ENCODE measurements at places on chromosomes 4 and X.

DNA sequence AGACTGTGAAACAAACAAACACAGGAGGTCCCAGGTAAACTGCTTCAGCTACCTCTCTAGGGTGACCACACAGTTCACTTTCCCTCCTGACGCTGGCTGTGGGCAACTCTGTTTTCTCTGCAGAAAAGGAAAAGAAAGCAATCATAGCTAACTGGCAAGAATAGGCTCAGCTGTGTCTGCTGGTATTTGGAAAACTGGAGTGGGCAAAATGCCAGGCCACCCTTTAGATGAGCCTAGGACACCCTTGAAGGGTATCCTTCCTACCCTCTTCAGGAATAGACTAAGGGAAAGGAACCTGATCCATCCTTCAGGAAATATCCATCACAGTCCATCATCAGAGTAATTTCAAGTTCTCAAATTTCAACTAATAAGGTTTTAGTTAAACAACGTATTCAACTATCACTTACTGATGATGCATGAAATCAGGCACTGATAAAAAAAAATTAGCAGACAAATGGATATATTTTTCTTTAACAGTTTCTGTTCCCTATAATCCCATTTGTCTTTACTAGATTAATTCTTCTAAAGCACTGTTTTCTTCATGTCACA lies 60.9 kb downstream of the CAMK2D start:
- no peak for DNase-seq

DNA sequence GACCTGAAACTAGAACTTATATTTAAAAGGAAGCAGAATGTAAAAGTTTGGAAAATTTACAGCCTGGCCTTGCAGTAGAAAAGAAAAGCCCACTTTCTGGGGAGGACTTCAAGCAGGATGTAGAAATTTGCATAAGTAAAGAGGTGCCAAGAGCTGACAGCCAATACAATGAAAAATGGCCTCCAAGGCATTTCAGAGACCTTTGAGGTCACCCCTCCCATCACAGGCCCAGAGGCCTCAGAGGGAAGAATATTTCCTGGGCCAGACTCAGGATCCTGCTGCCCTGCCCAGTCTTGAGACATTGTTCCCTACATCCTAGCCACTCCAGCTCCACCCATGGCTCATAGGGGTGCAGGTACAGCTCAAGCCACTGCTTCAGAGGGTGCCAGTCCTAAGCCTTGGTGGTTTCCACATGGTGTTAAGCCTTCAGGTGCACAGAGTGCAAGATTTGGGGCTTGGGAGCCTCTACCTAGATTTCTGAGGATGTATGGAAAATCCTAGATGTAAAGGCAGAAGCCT lies 518.9 kb upstream of the INTU start:
- DNase-seq, result no peak

- no peak for DNase-seq
Observed at GRCh38 chr4:39427520-39428114, 20.9 kb downstream of the KLB start.

- DNase-seq, result no peak
Observed at GRCh38 chr4:67886281-67886680, 2.5 kb upstream of the TMPRSS11D start.

DNA sequence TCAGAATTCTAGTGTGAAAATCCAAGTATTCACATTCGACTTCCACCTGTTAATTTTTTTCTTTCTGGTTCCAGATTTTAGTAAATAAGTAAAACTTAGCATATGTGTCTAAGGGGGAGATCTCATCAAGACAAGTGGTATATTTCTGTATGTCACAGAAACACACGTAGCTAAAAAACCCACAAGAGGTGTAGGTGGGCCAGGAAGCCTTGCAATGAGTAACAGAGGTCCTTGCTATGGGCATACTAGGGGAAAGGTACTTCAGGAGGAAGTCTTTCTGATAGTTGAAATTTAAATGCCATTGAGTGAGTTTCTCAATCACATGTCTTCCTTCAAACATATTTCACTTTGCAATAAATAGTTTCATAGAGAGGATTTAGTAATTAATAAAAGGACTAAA lies 315.8 kb downstream of the MID1IP1 start:
- DNase-seq, result no peak

All from heart right ventricle (tissue), 16 donors.